ENCODE measurements at places on chromosomes 6 and 20. TPM values are rescaled to one million over a fixed set of nuclear protein-coding genes. Genes with fewer than 3 reads are reported as not detected.

DNA sequence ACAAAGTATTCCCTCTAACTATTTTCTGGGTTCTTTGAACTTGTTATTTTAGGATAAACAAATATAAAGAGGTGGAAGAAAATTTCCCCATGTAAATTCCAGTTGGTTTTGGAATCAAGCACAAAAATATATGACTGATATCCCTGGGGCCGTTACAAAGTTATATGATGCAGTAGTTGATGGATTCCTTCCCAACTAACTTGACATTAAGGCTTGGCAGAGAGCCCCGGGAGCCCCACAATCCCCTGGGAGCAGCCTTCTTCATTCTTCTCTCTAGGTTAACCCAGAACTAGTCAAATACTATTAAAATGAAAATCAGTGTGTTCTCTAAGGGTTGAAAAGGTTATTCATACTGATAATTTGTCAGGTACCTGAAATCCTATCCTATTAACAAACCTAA, 508.9 kb upstream of the SOX4 start:
- no peak for DNase-seq

DNA sequence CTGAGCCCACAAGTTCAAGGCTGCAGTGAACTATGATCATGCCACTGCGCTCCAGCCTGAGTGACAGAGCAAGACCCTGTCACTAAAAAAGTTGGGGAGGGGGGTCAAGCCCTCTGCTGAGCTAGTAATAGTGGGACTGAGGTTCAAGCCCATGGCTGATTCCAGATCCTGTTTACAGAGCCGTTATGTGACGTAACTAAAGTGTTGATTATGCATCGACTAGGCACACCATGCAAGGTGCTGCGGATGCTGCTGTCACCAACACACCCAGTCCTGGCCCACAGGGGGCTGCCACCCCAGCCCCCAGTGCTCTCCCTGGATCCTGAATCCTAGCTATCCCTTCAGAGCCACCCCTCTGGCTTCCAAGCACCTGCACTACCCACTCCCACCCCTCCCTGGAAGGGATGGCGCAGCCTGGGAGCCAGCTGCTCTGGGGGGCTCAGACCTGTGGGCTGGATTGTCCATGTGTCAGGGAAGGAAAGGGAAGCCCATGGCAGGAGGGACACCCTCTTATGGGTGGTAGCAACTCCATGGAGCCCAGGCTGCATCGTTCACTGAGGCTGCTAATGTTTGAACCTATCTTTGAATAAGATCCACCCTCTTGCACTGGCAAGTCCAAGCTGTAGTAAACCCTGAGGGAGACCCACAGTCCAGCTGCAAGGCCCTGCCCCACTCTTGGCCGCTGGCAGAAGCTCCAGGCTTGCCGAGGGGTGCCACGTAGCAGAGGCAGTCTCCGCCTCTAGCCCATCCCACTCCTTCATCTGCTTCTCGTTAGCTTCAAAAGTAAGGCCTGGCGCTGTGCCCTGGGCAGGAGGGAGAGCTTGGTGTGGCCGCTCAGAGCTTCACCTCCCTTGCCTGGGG, 95.0 kb downstream of the SNX5 start:
- peak; percentile 57 for DNase-seq

GRCh38 chr6:140062043-140063020, 687.9 kb upstream of the CITED2 start:
- no peak for DNase-seq

The PRDM1 gene
- 3.4 TPM for total RNA-seq

The HFE gene
- total RNA-seq, result 9.8 TPM

GRCh38 chr6:156694679-156695078, 82.5 kb upstream of the ARID1B start:
- no peak for DNase-seq

The SOBP gene
- 2.6 TPM for total RNA-seq

The PGK2 gene
- total RNA-seq, result not detected

DNA sequence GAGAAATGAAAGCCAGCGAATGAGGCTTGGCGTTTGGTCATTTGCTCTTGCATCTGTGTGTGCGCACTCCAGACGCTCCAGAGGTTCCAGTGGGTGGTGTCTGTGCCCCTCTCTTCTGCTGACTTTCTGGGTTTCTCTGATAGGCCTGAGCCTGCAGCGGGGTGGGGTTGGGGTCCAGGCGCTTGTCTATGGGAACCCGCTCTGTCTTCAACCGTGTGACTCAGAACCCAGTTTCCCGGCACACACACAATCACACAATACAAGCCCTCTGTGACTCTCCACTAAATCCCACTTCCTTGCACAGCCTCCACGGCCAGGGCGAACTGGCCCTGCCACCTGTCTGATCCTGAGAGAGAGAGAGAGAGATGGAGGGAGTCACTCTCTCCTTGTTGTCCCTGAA, 24.6 kb downstream of the RBM38 start:
- DNase-seq, result no peak

DNA sequence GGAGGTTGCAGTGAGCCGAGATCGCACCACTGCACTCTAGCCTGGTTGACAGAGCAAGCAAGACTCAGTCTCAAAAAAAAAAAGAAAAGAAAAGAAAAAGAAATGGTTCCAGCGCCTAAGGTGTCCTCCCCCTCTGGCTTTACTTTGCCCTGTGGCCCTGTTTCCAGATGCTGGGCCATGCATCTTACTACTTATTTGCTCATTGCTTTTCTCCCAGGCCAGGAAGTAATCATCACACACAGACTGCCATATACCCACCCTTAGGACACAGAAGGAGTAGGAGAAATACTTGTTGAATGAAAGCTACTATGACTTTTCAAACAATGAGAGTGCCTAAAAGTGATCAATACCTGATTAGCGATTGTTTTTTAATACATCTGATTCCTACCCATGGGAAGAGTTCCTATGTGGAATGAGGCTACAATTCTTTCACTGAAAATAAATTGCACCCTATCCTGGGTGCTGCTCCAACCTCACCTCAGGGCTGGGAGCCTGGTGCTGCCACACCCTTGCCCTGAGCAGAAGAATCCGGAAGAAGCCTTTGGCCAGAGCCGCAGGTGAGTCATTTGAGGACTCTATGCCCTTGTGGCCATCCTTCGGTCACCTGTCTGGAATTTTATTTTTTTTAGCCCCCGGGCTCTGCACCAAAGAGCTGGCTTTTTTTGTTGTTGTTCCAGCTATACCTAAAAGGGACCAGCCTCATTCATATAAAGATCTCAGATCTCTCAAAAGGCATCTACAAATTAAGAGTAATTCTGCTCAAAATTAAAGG, 22.7 kb upstream of the TFAP2C start:
- peak; percentile 79 for DNase-seq

GRCh38 chr6:82521861-82522260, 158.2 kb downstream of the TPBG start:
- DNase-seq, result no peak

DNA sequence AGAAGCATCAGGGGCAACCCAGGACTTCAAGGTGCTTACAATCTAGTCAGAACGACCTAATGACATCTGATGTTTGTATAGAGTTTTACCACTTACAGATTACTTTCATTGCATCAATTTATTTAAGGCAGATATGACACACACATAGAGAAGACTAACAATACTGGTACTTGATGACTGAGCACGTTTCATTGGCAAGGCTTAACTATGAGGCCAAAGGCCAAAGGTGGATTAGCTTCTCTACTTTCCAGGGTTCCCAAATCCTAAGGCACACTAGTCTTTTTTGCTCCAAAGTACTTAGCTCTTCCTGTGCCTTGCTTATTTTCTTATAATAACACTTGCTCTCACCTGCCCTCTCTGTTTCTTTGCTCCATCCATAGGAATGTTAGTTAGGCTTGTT, 406.2 kb downstream of the ZFAND3 start:
- no peak for DNase-seq

The TMC2 gene
- not detected for total RNA-seq

The ACTR5 gene
- total RNA-seq, result 22.0 TPM

The LAMP5 gene
- total RNA-seq, result not detected

DNA sequence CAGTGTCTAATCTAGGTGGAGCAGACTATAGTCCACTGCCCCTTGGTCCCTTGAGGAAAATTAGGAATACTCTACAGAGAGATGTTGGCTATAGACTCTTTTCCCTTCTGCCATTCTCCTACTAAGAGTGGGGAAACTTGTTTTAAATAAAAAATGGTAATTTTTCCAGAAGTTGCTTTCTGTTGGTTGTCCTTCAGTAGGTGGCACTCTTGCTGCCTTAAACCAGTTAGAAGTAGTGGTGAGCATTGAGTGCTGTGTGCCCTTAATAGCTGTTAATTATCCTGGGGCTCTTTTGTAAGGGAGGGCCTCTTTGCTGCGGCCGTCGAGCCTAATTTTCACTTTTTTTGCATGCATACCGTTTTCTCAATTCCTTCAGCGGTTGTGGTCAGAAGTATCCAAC, 2.8 kb downstream of the CMTR1 start:
- DNase-seq, result no peak

The ABHD16B gene
- total RNA-seq, result not detected

GRCh38 chr6:95629551-95629950, 52.2 kb downstream of the MANEA start:
- no peak for DNase-seq

DNA sequence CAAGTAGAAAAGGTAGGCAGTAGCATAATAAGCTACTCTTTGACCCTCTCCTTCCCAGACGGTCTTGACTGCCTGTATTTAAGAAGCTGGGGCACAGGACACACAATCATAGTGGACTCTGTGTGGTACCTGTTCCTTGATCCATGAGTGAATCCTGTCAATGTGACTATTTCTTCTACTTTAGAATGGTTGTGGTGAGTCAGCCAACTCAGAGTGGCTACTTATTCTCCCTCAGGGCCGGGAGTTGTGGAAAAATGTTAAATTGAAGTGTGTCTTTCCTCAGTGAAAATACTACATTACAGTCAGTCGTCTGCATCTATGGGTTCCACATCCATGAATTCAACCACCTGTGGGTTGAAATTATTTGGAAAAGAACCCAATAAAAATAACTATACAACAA, 30.8 kb upstream of the PREP start:
- DNase-seq, result no peak

The HLA-A gene
- total RNA-seq, result 251 TPM

GRCh38 chr20:8777911-8778310, 291.0 kb upstream of the PLCB4 start:
- no peak for DNase-seq

GRCh38 chr20:58374906-58375758, 13.9 kb upstream of the VAPB start:
- DNase-seq, result no peak

The KCNK16 gene
- total RNA-seq, result not detected

- no peak for DNase-seq
Observed at GRCh38 chr6:29947077-29947980, 5.0 kb downstream of the HLA-A start.

DNA sequence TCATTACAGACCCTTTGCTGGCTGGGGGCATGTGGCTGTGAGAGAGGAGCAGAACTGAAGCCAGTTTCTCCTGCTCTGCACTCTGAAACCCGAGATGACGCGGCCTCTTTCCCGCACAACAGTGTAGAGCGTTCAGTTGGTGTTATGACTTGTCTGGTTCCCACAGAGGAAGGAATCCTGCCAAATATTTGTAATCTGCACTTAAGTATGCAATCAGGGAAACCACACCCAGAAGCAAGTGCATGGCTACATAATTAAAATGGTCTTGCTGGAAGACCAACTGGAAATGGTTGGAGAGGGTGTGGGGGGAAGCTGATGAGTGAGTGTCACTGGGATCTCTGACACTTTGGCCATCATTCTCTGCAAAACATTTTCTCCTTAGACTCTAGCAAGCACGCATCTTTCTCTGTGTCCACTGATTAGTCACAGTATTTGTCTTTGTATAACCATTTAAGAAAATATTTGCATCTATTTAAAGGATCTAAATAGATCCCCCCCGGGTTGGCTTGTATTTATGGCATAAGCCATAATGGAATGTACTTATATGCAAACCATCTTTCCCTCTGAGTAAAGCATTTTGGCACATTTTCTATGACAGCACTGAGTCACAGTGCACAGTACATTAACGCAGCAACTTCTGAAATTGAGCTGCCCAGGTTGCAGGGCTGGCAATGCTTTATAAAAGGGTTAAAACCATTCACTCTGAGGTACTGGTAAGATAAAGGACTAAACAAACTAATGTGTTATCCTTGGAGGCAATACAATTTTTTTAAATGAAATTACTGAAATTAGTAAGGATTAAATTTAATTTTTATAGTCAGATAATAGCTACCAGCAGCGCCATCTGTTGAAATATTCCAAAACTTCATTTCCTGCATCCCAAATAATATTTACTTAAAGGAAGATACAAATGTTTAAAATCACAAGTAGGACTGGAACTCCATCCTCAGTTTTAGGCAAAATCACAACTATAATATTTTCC, 76.7 kb downstream of the FOXC1 start:
- no peak for DNase-seq

DNA sequence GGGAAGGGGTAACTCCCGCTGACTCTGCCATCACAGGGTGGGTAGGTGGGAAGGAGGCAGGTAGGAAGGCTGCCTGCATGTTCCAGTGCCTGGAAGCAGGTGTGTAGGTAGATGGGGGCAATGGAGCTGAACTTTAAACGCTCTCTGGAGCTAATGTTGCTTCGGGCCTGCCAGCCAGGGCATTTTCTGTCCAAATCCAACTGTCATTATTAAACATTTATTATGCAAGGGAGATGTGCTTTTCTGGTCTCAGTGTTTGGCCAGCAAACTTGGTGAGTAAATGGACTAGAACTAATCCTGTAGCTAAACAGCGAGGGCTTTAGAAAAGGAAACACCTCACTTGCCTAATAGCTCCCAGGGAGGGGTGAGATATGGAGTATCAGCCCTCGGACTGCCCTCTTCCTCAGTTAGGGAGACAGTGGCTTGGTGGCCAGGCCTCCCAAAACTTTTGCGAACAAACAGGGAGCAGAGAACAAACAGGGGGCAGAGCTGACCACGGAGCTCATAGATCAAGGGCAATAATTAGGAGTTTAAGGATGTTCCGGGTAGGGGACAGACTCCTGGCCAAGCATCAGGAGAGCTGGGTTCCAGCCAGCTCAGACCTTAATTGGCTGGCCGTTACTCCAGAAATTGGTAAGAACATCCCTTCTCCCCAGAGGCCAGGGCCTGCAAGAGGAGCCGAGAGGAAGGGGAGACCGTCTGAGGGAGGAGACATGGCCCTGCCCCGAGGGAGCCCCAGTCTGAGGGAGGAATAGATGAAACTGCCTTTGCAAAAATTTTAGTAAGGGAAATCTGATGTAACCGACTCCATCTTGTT, 131.1 kb downstream of the VEGFA start:
- no peak for DNase-seq

DNA sequence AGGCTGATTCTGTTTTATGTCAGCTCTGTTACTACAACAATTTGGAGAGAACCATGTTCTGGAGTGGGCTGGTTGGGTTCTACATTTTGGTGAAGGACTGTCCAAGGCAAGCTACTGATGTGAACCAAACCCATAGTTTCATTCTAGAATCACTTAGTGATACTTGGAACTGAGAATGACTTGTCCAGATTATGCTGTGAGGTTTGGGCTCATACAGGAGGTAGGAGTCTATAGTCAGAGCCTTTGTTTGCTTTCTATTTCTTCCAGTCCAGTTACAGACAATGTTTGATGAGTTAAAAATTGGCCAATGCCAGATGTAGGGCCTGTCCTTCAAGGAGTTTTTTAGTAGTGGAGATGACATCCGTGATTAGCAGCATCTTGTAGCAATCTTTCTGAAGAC, 97.9 kb downstream of the LRRC1 start:
- DNase-seq, result no peak

The DAAM2 gene
- not detected for total RNA-seq

The BICRAL gene
- 14.9 TPM for total RNA-seq

All from HCT116 (cell line).